Caco-2 (cell line): ENCODE measurements at places on chromosomes 6 and 20. TPM values are rescaled to one million over a fixed set of nuclear protein-coding genes. Genes with fewer than 3 reads are reported as not detected.

MED23 gene
- 19.1 and 22.4 TPM in 2 replicates for total RNA-seq

LY6G6F gene
- total RNA-seq = not detected in 2 replicates

C6orf132 gene
- total RNA-seq = 56.2 and 61.2 TPM in 2 replicates

XKR7 gene
- total RNA-seq = not detected in 2 replicates

ADISSP gene
- total RNA-seq = 54.7 and 56.1 TPM in 2 replicates

CHD6 gene
- 80.5 and 88.1 TPM in 2 replicates for total RNA-seq

BPIFB1 gene
- not detected in 2 replicates for total RNA-seq

IL17F gene
- total RNA-seq = not detected in 2 replicates

PI16 gene
- total RNA-seq = not detected in 2 replicates

BACH2 gene
- total RNA-seq = 0.32 and 0.43 TPM in 2 replicates
